Renal cortical epithelial cell (primary cell): ENCODE measurements at places on chromosomes 3 and 15. TPM values are rescaled to one million over a fixed set of nuclear protein-coding genes. Genes with fewer than 3 reads are reported as not detected.

The SAMMSON gene
- total RNA-seq: not detected in 2 replicates

The MUSTN1 gene
- not detected in 2 replicates for total RNA-seq

The CTXN2 gene
- 0.05 TPM in 1 of 2 replicates, not detected in the other for total RNA-seq

The GOLGA8K gene
- total RNA-seq: 0.40 TPM in 1 of 2 replicates, not detected in the other

The GDPGP1 gene
- 19.0 and 20.8 TPM in 2 replicates for total RNA-seq

The C15orf62 gene
- total RNA-seq: 0.50 and 0.69 TPM in 2 replicates

The SMAD6 gene
- total RNA-seq: 2.6 and 20.8 TPM in 2 replicates

The GOLGA8S gene
- 0.10 TPM in 1 of 2 replicates, not detected in the other for total RNA-seq

The STXBP5L gene
- total RNA-seq: 0.05 TPM in 1 of 2 replicates, not detected in the other

The SLC24A5 gene
- not detected in 2 replicates for total RNA-seq

DNA sequence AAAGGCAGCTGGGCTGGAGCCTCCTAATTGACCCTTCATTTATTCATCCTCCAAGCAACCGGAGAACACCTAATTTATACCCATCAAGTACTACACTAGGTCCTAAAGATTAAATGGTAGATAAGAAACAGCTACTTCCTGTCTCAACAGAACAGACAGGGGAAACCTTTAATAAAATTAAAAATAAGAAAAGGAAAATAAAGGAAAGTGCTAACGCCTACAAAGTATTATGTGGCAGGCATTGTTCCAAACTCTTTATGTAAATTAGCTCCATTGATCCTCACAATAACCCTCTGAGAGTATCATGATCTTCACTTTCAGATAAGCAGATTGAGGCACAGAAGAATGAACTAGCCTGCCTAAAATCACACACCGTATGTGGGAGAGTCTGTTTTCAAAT is 139.5 kb downstream of the CNTN6 start:
- no peak for DNase-seq

DNA sequence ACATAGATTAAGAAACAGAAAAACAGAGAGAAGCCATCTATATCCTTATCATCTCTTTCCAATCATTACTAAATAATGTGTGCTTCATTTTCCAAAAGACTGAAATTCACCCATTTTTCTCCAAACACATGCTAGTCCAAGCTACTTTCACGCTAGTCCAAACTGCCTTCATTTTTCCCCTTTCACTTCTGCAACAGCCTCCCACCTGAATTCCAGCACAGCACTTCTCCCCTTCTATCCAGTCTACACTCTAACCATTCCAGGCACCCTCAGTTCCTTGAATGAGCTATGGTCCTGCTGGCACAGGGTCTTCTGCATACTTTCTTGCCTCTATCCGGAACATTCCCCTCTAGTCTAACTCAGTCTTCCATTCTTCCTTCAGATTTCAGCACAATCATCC is 112.0 kb downstream of the THRB start:
- no peak for DNase-seq

GRCh38 chr3:17234382-17234781 is 349.6 kb downstream of the PLCL2 start:
- no peak for DNase-seq

GRCh38 chr3:156802821-156803606 is 23.1 kb upstream of the LEKR1 start:
- no peak for DNase-seq

GRCh38 chr15:90194655-90195054 is 6.5 kb upstream of the SEMA4B start:
- DNase-seq: no peak

GRCh38 chr3:130627143-130627855 is 110.3 kb downstream of the COL6A6 start:
- DNase-seq: no peak

GRCh38 chr3:105758451-105758850 is 110.4 kb downstream of the CBLB start:
- no peak for DNase-seq

DNA sequence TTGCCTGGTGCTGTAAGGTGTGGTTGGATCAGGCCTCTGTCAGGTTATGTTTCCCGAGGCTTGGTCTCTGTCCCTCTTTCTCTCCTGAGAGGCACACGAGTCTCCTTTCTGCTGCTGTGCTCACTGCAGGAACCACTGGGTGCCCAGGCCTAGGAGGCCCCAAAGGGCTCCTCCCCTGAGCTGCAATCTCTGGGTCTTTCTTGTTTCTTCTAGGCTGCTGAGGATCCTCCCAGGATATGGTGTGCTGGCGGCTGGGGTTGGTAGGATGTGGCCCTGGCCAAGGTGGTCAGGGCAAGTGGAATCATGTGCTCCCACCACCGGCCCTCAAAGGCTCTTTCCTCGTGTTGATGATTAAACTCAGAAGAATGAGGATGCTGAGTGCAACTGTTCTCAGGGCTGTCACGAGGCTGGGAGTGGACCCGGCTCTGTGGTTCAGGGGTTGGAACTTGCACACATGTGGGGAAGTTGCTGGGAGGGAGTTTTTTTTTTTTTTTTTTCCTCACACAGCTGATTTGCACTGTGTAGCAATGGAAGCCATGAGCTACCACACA is 43.6 kb upstream of the CTSH start:
- DNase-seq: peak; percentile 99

- no peak for DNase-seq
Measured at GRCh38 chr3:170765419-170766078, 104.4 kb downstream of the RPL22L1 start.

DNA sequence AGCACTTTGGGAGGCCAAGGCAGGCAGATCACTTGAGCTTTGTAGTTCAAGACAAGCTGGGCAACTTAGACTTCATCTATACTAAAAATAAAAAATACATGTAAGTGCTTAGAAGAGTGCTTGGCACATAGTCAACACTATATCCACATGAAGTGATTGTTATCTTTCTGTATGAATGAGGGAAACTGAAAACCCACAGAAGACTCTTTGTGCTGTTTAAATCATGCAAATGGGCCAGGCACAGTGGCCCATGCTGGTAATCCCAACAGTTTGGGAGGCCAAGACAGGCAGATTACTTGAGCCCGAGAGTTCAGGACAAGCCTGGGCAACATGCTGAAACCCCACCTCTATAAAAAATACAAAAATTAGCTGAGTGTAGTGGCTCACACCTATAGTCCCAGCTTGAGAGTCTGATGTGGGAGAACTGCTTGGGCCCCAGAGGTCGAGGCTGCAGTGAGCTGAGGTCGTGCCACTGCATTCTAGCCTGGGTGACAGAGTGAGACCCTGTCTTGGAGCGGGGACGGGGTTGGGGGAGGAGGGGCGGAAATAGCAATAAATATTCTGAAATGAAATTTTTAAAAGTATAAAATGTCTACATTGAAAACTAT is 129.7 kb downstream of the NR2E3 start:
- no peak for DNase-seq

- DNase-seq: no peak
Measured at GRCh38 chr3:179832333-179832854, 179.6 kb downstream of the USP13 start.

GRCh38 chr3:86257955-86258641 is 732.9 kb downstream of the VGLL3 start:
- no peak for DNase-seq

DNA sequence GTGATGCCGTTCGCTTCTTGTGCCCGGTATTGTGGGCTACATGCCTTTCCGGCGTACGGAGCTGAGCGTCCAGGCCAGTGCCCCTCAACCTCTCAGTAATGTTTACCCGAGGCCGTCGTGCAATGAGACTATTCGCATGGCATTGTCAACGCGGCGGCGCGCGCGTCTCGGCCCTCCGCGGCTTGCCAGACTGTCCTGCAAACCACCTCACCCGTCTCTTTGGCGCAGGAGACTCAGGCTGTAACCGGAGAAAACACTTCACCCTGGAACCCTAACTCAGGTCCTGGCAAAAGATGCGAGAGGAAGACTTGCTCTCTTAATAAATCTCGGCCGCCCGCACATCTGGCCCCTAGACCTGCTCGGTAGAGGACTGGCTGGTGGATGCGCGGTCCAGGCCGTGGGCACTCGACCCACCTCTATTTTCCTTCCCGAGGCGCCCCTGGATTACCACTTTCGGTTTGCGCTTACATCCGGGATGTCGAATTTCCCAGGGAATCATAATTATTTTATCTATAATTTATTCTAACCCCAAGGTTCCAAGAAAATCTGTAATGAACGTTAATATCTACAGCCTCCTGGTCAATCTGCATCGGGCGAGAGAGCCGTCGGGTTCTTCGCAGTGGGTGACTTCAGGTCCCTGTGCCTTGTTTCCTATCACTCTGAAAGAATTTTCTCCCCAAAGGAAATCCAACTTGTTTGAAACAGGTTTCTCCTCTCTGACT is 71.8 kb upstream of the POLG start:
- no peak for DNase-seq

GRCh38 chr15:95929232-95929846 is 401.2 kb upstream of the NR2F2 start:
- peak; percentile 23 for DNase-seq

- peak; percentile 28 for DNase-seq
Measured at GRCh38 chr3:158509891-158510290, 61.1 kb upstream of the MLF1 start.

DNA sequence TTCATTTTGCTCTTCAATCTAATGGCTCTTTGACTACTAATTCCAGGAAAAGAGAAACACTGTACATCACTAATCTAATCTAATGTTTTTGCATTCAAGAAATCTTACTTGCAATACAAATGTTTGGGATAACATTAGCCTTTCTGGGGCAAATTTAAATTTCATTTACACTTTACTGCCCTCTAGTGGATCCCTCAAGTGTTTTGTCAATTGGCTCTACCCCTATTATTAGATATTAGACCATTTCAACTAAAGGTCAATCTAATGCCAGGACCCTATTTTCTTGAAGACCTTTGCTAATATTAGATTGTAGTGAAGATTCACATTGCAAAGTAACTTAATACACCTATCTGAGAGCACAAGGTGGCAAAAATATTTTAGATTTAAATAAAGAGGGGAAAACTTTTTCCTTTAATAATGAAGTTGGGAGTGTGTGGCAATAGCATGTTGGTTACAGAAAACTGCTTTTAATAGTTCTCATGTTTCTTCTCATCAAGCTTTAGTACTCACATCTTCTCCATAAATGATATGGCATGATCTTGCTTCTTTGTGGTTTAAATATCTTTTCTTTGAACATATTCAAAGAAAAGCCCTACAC is 5.0 kb downstream of the C2CD4A start:
- DNase-seq: peak; percentile 68

GRCh38 chr15:34795267-34796081 is at the start of gene ACTC1:
Gene ACTC1, minus strand, starts transcription at chr15:34795549. Its CDS starts 741 bp downstream, at chr15:34794808.
- no peak for DNase-seq

DNA sequence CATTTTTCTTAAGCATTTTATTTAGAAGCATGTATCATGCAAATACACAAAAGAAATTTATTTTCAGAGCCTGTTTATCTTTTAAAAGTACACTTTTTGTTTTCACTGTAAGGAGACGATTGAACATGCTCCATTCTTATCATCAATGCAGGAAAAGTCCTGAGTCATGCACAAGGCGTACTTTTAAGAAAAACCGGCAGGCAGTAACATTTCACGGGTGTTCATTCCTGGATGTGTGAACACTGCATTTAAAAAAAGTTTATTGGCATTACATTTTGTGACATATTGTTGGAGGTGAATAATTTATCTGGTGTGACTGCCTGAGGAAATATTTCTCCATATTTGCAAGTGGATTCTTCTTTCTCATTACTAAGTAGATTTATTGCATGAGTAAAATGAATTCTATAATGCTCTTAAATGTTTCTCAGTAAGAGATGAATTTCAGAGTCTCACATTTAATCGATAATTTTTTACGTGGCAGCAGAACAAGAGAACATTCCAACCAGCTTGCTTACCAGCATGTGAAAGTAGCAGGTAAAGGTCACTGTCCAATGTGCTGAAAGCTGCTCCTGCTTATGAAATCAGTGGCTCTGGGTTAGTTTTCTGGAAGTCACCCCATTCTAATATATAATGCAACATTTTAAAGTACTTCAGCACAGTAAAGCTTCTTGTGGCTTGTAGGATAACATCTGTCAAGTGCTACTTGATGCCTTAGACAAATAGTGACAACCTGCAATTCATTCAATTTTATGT is 87.0 kb downstream of the SV2B start:
- DNase-seq: peak; percentile 61

GRCh38 chr3:175294793-175295192 is 435.7 kb downstream of the NAALADL2 start:
- no peak for DNase-seq

DNA sequence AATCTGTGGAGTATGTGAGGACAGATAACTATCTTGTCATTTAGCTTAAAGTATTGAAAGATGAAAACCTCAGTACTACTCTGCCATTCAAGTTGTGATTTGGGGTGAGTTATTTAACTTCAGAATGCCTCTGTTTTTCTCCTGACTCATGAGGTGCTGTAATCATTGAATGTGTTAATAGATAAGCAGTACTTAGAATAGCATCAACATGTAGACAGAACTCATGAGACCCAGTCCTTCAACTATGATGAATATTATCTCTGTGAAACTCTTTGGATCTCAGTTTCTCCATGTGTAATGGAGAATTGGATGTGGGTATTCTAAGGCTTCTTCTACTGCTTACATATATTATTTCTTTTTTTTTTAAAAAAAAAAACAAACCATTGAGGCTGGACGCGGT is 431.4 kb downstream of the GRM7 start:
- peak; percentile 43 for DNase-seq

DNA sequence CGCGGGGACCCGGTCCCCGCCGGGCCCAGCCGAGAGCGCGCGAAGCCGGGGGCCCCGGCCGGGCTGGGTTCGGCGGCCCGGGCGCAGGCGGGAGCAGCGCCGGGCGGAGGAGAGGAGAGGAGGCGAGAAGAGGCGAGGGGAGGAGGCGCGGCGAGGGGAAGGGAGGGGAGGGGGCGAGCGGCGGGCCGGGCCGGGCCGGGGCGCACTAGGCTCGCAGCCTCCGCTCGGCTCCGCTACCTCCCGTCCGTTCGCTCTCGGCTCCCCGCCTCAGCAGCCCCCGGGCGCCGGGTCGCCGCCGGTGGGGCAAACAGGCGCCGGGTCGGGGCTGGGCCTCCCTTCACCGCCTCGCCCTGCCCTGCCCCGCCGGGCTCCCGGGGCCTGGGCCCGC is 351 bp downstream of the INSYN1 start:
- no peak for DNase-seq

- DNase-seq: no peak
Measured at GRCh38 chr3:194998948-194999347, 272.0 kb downstream of the XXYLT1 start.

- peak; percentile 47 for DNase-seq
Measured at GRCh38 chr15:70096215-70097062, 1.3 kb downstream of the TLE3 start.
